SK-MEL-5 (cell line): ENCODE measurements at places on chromosomes 2 and 18.

GRCh38 chr2:8636721-8637636 lies 44.9 kb upstream of the ID2 start:
- DNase-seq = no peak

- no peak for DNase-seq
These were observed at the start of gene STPG4 for GRCh38 chr2:47155091-47155876. Gene STPG4 (minus strand): TSS chr2:47155308. CDS start chr2:47155251, 57 bp downstream.

DNA sequence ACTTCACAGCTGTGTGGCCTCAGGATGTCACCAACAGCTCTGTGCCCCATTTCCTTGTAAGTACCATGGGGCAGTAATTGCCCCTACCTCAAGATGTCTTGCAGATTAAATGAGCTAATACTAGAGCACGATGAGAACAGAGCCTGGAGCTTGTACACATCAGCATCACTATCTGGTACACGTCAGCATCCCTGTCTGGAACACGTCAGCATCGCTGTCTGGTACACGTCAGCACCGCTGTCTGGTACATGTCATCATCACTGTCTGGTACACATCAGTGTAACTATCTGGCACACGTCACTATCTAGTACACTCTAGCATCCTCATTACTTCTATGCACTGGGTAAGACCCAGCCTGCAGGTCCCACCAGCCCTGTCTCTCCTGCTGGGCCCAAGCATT lies 37.2 kb downstream of the AQP12A start:
- no peak for DNase-seq

GRCh38 chr2:70498528-70498927 lies 55.1 kb downstream of the TGFA start:
- no peak for DNase-seq

DNA sequence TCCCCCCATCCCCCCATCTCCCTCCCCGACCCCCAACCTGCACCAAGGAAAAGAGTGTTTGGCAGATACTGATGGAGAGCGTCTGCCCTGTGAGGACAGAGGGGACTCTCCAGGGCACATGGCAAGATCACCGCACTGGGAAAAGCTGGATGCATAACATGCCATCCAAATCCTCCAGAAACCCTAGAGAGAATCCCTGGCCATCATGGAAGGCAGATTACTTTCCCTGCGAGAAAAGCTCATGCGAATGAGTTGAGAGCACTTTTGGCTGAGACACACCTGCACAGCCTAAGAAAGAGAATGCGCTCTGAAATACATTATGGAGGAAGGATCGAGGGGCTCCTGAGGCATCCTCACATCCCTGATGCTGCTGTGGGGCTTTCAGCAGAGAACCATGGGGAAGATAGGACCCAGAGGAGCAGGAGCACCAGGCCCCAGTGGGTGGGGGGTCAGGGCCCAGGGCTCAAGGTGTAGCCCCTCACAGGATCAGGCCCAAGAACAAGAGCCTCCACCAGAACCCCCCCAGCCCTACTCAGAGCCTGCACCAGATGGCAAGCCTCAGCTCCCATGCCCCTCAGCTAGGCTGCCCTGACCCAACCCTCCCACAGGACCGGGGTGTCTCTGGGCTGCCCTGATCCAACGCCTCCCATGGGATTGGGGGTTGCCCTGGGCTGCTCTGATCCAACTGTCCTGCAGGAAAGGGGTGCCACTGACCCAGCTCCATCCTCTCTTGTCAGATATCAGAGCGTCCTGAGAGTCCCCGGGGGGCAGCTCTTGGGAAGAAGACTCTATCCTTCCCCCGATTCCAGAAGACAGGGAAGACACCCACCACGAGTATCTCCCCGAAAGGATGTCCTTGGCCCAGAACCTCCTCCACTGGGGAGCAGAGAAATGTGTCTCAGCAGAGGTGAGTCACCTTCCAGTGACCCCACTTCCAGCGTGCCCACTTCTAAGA lies 153.4 kb downstream of the NDUFA10 start:
- DNase-seq = no peak
